DND-41 (cell line): ENCODE measurements at places on chromosomes 1 and 21.

- no peak for DNase-seq
Measured at GRCh38 chr21:14070049-14070893, 140.5 kb downstream of the LIPI start.

DNA sequence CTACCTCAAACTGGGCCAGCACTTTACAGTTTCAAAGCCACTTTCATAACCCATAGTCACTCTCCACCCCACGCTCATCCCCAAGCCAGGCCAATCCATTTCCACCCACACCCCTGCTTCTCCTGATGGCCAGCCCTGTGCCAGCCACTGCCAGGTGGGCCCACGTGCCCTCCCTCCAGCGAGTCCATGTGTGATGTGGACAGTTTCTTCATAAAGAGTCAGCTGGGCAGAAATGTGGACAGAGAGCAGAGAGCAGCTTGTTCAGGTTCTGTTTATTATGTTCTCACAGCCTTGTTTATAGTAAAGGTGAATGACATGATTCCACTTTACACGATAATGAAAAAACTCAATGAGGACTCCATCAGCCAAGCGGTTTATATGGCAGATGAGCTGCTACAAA is 37.4 kb upstream of the RGS16 start:
- DNase-seq = no peak

GRCh38 chr1:197859024-197859423 is 43.4 kb upstream of the C1orf53 start:
- DNase-seq = no peak

- no peak for DNase-seq
Measured at GRCh38 chr1:69171248-69171647, 396.5 kb upstream of the LRRC7 start.

- DNase-seq = no peak
Measured at GRCh38 chr1:201486187-201486586, 17.2 kb upstream of the PHLDA3 start.

DNA sequence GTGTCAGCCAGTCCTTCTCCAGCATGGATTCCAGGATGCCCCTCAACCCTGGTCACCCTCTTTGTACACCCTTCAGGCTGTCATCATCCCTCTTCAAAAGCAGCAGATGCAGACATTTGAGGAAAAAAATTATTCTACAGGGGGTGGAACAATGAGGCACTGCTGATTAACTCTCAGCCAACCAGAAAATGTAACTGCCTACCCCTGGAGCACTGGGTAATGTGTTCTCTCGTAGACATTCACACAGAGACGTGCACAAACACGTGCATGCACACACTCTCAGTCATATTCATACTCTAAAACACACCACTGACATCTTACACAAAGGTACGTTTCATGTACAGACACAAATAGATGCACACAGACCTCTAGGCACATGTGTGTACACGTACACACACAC is 175.4 kb downstream of the TRABD2B start:
- DNase-seq = no peak

- DNase-seq = no peak
Measured at GRCh38 chr1:197170538-197170937, 24.1 kb upstream of the ASPM start.

DNA sequence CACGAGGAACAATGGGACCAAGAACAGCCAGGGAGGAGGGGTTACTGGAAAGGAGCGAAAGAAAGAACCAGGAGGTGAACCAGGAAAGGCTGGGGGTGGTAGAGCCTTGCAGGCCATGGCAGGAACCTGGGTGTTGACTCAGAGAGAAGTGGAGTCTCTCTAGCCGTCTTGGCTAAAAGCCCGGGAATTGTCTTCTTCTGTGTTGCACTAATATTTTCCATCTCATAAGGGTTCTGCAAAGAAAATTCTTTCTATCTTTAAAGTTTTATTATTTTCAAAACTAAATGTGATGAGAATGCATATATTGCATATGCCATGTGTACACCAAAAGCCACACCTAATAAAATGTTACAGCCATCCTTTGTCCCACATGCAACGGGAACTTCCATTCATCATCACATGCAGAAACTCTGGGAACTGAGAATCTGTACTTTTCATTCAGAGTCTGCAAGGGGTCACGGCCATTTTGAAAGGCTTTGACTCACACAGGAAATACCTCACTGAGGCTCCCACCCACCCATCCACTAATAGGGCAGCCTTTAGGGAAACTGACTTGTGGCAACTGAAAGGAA is 38.0 kb downstream of the ERG start:
- DNase-seq = no peak

DNA sequence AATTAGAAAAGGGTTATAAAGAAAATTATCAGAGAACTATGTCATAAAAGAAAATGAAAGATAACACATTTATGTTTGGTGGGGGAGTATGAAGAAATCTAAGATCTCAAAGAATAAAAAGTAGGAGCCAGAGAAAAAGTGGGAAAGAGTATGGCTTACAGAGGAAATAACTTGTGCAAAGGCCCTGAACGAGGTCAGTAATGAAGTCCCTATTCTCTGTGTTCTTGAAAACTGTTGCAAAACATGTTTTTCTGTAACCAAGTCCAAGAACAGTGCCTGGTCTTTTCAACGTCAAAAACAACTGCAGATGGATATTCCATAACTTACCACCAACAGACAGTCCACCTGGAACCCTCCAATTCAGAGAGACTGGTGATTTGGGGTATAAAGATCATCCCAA is 188.1 kb downstream of the NEGR1 start:
- no peak for DNase-seq

DNA sequence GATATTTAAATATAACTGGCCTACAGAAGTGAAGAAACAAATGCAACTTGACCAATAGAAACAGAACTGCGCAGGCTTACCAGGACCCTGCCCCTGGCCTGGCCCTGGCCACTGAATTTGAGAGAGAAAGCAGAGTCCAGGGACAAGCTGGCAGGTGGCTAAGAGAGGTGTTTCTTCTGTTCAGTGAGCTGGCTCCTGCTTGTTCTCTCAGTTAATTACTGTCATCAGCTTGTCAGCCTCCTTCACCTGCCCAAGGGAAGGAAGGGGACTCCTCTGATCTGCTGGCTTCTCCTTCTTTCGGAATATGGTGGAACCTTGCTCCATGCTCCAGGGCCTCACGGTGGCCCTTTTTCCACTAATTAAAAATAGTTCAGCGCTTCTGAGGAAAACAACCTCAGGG is 388.4 kb downstream of the DISC1 start:
- no peak for DNase-seq

GRCh38 chr1:31848381-31848897 is 32.6 kb upstream of the SPOCD1 start:
- DNase-seq = peak; percentile 81

DNA sequence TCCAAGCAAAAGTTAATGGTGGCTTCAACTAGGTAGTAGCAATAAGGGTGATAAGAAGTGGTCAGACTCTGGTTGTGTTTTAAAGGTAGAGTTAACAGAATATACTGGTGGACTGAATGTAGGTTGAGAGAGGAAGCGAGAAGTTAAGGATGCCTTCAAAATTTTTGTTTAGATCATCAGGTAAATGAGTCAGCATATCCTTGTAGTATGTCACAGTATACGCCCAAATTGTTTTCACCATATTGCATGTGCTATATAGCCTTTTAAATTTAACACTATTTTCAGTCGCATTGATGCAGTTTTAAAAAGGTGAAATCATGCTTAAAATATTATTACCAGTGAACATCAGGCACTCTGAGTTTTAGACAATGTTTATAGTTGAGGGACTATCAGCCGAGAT is 74.6 kb downstream of the RBM11 start:
- DNase-seq = no peak

DNA sequence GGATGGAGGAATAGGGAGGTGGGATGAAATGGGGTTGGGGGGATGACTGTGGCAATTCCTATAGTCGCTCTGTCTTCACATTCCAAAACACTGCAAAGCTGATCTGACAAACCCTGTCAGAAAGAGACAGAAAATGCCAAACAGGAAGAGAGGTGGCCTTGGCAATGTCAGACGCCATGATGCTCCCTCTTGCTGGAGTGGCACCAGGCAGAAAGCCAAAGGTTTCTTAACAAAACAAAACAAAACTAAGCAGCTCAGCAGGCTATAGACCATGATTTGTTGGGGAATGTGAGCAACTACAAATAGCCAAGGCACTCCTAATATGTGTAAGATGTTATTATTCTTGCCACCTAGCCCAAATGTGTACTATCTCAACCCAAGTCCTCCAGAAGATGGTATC is 42.9 kb upstream of the PLA2G2C start:
- no peak for DNase-seq

GRCh38 chr1:161137881-161138280 is 5.4 kb upstream of the DEDD start:
- DNase-seq = no peak

DNA sequence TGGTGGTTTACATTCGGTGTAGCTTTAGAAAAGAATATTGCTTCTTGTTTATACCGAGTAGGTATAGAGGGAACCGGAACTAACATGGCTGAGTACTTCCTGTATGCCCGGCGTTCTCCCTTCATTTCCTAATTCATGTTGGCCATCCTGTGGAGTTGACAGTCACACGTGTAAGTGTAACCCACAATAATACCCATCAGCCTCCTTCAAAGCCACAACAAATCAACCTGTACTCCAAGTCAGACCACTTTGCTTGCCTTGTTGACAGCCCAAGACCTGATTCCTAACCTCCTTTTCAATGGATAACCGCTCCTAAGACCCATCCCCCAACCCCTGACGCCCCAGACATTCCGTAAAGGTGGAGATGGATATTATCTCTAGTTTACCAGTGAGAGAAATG is 42.1 kb downstream of the UBE2U start:
- no peak for DNase-seq

DNA sequence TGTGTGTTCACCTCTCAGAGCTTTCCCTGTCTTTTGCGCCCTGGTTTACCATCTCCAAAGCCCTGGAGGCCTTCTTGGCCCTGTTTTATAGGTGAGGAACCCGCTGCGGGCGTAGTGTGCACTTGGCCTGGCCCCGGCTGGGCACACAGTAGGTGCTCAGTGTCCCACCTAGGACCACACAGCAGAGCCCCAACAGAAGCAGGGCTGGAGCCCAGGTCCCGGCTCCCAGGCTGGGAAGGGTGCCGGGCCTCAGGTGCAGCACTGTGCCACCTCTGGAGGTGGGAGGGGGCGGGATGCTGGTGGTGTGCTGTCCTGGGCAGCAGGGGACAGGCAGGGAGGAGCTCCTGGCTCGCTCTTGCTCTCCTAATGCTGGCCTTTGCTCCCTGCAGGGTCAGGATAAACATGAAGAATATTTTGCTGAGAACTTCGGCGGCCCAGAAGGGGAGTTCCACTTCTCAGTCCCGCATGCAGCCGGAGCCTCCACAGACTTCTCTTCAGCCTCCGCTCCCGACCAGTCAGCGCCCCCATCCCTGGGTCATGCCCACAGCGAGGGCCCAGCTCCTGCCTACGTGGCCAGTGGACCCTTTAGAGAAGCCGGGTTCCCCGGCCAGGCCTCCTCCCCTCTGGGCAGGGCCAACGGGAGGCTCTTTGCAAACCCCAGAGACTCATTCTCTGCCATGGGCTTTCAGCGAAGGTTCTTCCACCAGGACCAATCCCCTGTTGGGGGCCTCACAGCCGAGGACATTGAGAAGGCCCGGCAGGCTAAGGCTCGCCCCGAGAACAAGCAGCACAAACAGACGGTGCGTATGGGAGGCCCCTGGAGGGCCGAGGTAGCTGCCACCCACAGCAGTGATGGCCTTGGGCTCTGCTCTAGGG is 24.8 kb downstream of the COQ8A start:
- no peak for DNase-seq

GRCh38 chr1:227728059-227728891 is 6.8 kb downstream of the JMJD4 start:
- DNase-seq = peak; percentile 78

GRCh38 chr1:197868751-197869489 is 33.5 kb upstream of the C1orf53 start:
- DNase-seq = peak; percentile 25

DNA sequence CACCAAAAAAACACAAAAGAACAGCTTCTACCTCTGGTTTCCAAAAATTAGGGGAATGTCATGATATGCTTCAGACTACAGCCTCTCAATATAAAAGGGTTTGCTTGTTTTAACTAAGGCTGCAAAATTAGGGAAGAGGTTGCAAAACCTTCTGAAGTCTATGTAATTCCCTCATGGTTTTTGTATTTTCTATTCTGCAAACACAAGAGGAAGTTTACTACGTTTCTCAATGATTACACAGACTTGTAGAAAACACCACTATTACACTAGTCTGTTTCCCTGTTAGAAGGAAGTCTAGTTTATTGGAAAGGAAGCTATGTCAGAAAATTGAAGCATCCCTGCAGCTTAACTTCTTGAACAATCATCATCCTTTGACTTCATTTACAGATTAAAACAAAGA is 229.7 kb upstream of the FMN2 start:
- DNase-seq = no peak

- DNase-seq = no peak
Measured at GRCh38 chr1:34330061-34330460, 153.4 kb downstream of the C1orf94 start.

GRCh38 chr1:54053745-54054437 is 483 bp downstream of the TCEANC2 start:
- DNase-seq = no peak

DNA sequence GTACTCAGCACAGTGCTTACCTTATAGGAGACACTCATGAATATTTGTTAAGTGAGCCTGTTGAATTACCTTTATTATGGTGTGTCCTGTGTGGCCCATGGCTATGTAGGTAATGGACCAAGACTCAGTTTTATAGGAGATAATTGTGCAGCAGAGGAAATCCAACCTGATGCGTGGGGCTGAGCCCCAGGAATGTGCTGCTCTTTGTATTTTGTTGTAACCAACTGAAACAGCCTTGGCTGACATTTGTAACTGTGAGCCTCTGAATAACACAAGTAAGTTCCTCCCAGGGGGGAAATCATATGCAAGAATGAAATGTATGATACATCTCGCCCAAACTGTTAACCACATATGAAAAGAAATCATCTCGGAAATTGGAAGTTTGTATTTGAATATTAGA is 364.2 kb upstream of the ZP4 start:
- DNase-seq = no peak

DNA sequence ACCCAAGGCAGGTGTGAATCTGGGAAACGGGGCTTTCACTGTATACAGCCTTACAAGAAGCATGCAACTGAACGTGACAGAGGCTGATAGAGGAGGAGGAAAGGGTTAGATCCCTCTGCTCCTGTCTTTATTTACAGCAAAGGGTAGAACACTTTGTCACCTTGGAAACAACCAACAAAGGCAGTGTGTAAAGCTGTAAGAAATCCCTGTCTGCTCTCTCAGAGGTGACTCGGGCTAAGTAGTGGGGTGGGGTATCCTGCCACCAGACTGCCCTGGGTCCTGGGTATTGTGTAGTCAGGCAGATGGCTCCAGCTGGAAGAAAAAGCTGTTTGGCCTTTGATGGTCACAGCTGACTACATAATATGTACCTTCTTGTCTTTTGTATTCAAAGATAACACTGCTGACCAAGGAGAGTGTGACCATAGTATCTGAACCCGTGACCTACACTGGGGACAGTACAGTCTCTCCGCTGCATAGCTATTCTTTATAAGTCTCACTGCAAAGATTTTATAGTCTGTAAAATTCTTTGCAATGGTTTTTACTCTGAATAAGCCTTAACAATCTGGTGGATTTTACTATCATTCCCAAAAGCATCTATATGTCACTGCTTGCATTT is 22.1 kb upstream of the POU2F1 start:
- no peak for DNase-seq
